Activated T-cell treated with anti-CD3 and anti-CD28 coated beads, Interleukin-2, amount 50 U/mL, for 4 hours (primary cell): ENCODE measurements at places on chromosomes 12 and 14. TPM values are rescaled to one million over a fixed set of nuclear protein-coding genes. Genes with fewer than 3 reads are reported as not detected.

- DNase-seq, result no peak
Observed at GRCh38 chr14:64201296-64201695, 92.9 kb downstream of the ESR2 start.

Gene OAS2
- 34.9 TPM for total RNA-seq

- DNase-seq, result no peak
Observed at GRCh38 chr12:34393086-34393820, 371.0 kb downstream of the ALG10 start.

DNA sequence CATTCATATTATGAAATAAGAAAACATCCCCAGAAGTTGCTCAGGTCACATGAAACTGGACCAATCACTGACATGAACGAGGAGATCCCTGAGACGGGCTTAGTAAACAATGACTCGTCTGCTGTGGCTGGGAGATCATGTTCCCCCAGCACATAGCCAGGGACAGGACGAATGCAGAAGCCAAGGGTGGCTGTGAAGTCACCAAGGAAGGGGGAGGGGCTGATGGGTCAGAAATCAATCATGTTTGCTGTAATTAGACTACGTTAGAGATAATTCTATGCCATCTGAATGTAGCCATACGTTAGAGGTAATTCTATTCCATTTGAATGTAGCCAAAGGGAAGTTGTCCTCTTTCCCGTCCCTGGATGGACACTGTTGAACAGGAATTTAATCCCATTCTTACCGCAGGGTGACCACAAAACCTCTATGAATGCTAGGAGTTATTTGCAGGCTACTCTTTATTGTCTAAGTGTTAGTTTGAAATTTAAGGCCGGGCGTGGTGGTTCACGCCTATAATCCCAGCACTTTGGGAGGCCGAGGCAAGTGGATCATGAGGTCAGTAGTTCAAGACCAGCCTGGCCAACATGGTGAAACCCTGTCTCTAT, 332.9 kb downstream of the TMEM132D start:
- no peak for DNase-seq

GRCh38 chr14:92797935-92798653, 4.0 kb downstream of the GOLGA5 start:
- DNase-seq, result no peak

DNA sequence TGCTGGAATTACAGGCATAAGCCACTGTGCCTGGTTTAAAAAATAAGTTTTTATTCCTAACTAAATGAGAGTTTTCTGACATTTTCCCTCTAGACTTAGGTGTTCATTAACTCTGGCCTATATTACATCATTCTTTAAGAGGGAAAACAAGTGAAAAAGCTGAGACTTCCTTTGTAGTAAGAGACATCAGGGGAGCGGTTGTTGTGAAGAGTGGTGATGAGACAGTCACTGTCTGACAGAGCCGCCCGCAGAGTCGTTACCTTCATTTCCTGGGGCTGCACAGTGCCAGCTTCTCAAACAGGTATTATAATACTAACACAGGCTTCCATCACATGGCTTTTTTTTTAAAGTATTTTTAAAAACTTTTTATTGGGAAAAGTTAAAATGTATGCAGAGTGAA, 19.7 kb upstream of the TDRD9 start:
- DNase-seq, result peak; percentile 21

GRCh38 chr14:52314595-52315354, 663 bp downstream of the PTGER2 start:
- DNase-seq, result peak; percentile 31

GRCh38 chr12:68477261-68477772, 133.4 kb upstream of the RAP1B start:
- DNase-seq, result no peak

DNA sequence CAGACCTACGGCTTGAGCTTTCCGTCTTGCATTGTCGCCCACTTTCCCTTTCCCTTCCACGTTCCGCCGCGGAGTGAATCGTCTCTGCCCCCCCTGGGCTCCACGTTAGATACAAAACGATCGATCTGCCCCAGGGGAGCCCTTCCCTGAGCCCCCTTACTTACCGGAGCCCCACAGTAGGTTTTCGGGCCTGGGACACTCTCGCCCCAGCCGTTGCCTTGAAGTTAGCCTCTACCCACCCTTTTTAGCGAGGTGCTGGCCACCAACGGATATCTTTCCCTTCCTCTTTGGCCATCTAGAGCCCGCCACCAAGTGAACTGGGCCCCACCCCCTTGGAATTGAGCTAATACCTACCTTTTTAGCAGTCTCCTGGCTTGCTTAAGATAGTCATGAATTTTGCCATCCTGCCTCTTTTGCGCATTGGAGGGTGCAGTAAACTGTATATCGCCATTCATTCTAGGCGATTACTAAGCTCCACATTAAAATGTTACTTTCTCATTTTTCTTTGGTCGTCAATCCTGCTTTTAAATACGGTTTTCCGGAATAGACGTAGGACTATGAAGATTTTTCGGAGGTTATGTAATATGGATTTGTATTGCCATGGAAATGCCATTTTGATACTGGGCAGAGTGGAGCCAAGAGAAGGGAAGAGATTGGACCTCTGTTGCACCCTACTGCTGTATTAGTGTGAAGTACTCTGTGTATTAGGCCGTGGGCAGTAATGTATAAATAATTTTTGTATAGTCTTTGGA, 764 bp downstream of the RBM25 start:
- no peak for DNase-seq

Gene PRKAG1
- 68.4 TPM for total RNA-seq

Gene NUAK1
- 0.05 TPM for total RNA-seq

DNA sequence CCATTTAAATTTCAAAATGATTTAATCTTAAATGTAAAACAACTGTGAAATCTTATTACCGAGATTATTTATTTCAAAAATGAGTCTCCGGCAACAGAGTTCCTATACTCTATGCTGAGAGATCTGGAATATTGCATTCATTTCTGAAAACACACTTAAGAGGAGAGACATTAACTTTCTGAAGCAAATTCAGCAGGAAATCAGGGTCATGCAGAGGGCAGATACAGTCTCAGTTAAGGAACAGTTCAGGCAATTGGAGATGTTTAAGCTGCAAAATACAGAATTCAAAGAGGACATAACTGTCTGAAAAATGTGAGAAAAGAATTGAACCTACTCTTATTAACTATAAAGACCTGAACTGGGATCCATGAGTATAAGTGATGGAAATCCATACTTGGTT, 320.7 kb downstream of the PAWR start:
- no peak for DNase-seq

GRCh38 chr12:3697311-3697870, 55.5 kb downstream of the CRACR2A start:
- DNase-seq, result no peak

Gene ARMH4
- not detected for total RNA-seq
